ENCODE measurements at places on chromosomes 12 and 14.
A peak's percentile ranks its signal among the peaks of the same experiment; 100 is the strongest.

DNA sequence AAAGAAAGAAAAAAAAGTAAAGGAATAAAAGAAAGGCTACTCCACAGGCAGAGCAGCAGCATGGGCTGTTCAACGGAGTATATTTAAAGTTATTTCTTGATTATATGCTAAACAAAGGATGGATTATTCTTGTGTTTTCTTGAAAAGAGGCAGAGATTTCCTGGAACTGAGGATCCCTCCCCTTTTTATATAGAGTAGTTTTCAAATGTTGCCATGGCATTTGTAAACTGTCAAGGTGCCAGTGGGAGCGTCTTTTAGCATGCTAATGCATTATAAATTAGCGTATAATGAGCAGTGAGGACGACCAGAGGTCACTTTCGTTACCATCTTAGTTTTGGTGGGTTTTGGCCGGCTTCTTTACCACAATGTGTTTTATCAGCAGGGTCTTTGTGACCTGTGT lies 383.0 kb downstream of the PCNX1 start:
- DNase-seq = no peak

DNA sequence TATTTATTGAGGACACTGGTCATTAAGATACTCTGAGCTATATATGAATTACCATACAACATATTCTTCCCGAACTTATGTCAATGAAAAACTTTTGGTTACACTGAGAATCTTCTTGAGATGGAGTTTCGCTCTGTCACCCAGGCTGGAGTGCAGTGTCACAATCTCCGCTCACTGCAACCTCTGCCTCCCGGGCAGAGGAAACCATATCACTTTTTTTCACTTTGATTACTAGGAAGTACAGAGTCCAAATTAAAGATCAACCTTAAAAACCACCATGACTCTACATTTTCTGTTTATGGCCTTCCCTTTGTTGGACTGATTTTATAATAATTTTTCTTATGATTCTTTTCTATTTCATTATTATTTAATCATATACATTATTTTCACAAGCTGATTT lies 336.5 kb downstream of the FSCB start:
- no peak for DNase-seq

GRCh38 chr14:88189417-88190191 lies 133.5 kb downstream of the KCNK10 start:
- peak; percentile 85 for DNase-seq

GRCh38 chr14:96309133-96309895 lies 53.3 kb downstream of the BDKRB1 start:
- DNase-seq = no peak

DNA sequence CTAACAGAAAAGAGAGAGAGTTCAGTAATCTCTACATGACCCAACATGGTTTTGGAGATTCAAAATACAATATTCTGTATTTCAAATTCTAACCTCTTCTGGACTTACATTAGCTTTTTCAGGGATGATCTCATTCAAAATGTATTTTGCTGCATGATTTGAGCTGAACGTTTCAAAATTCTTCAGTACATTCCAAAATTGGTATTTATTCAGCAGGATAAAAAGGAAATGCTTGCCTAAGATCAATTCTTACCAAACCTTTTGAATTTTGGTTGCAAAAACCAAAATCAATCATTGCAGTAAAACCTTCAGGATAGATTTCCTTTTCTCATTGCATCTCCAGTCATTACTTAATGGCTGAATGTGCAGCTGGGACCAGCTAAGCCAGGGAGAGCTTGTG lies 1761.3 kb upstream of the SEL1L start:
- DNase-seq = no peak

DNA sequence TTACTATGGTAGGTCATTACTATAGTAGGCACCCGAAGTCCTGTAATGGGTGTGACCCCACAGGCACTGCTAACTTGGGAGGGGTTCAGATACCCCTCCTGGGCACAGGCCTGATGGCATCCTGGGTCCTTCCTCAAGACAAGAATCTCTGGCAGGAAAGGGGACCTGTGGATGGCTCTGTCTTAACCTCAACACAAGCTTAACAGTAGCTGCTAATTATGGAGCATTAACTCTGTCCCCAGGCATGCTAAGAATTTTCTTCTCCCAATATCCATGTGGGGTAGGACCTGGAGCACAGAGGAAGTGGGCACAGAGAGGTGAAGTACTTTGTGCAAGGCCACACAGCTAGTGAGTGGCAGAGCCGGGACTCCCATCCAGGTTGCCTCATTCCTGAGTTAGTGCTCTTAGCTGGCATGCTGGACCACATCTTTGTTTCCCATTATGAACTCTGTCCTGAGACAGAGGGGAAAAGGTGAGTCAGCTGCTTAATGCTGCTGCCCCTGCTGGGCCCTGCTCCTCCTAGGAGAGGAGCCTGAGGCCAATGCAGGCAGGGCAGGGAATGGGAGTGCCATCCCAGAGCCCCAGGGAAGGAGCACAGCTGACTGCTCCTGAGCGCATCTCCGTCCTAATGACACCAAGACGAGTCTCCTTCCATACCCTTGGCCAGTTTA lies 32.1 kb downstream of the GALNT16 start:
- no peak for DNase-seq

GRCh38 chr14:32692441-32692840 lies 246.2 kb upstream of the NPAS3 start:
- no peak for DNase-seq

GRCh38 chr14:85317491-85318021 lies 212.4 kb upstream of the FLRT2 start:
- no peak for DNase-seq

- DNase-seq = no peak
Observed at GRCh38 chr12:107894589-107894988, 120.1 kb downstream of the ASCL4 start.

- DNase-seq = no peak
Observed at GRCh38 chr14:94143711-94144110, 14.3 kb upstream of the IFI27L2 start.

DNA sequence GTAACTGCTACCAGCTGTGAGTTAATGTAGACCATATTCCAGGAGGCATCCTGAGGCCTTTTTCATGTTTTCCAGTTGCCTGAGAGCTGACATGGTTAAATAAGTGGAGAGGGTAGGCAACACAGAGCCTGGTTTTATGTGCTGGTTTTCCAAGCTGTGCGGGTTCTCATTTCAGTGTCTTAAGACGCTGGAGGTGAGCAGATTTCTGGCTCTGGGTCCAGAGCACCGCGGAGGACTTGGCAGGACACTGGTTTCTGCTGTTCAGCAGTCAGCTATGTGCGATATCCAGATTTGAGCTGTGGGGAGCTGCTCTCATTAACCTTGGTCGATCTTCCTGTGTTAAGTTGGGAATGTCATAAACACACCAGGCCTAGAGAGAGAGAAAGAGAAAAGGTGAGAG lies 680.8 kb downstream of the BCL11B start:
- DNase-seq = no peak

DNA sequence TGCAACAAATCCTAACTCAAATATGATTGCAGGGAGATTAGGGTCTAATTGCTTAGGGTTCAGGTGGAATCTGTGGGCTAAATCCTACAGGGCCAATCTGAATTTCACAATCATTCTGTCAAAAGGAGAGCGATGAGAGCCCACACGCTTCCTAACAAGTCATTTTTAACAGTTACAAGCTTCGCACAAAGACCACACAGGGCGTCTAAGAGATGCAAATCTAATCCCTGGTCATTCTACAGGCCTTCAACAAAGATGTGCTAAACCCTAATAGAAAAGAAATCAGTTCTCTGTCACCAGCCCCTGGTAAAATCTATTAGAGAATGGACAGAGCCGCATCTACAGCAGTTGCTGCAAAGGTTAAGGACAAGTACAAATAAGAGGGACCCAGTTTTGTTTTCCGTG lies 15.3 kb downstream of the NKX2-1 start:
- DNase-seq = no peak

DNA sequence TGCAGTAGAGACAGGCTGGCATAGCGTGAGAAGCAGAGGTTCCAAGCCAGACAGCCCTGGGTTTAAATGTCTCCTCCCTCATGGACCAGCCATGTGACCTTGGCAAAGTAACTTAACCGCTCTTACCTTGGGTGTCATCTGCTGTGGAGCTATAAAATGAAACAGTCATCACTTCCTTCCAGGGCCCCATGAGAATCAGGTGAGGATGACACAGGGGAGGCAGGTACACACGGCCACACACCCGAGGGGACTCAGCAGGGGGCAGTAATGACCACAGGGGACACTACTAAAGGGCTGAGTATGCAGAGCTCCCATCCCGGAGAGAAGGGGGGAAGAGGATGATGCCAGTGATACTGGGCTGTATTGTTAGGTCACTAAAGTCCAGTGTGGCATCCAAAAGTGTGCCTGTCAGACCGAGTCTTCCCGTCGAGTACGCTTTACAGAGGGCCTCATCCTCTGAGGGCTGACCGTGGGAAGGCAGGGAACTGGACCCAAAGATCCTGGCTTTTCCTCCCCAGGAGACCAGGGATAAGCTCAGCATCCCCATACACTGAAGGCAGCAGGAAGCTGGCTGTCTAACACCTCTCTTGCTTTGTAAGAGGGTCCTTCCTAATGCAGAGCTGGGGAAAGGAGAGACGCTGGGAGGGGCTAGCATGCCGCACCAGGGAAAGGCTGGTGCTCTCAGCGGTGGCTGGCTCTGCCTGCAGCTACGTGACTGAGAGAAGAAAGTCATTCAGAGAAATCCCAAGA lies 94.2 kb downstream of the SINHCAF start:
- no peak for DNase-seq

DNA sequence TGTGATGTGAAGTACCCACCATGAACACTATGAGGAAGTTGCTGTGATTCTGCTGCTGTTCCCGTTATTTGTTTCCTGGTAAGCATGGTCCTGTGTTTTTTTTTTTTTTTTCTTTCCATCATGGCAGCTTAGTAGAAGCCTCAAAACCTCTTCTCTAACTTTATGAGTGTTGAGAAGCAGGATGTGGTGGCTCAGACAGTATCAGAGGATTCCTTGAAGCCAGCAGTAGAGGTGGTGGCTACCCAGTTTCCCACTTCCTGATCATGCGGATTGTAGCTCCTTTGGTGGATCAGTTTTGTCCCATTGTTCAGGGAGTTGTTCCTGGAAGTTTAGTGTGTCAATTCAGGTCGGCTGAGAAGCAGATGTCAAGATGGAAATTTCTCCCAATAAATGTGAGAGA lies 175.8 kb downstream of the ATP23 start:
- DNase-seq = no peak

DNA sequence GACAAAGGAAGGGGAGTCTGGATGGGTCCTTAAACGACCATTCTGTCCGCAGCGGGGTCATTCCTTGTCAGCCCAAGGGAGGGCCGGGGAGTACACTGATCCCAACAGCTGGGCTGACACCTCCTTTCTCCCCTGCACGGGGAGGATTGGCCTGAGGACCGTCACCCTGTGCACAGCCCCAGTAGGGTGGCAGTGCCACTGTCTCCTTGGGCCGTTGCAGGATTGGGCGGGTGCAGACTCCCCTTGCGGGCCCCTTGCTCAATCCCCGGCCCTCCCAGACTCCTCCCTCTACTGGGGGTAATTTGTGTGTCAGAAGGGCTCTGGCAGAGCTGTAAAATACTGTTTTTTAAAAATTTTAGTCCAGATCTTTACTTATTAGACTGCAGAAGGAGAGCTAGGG lies 12.6 kb upstream of the AMN start:
- DNase-seq = no peak

- DNase-seq = no peak
Observed at GRCh38 chr12:119578112-119578511, 15.5 kb upstream of the TMEM233 start.

GRCh38 chr14:49774106-49774505 lies 6.2 kb downstream of the KLHDC2 start:
- DNase-seq = no peak

- no peak for DNase-seq
Observed at GRCh38 chr14:91048265-91048664, 12.2 kb downstream of the RPS6KA5 start.

- DNase-seq = no peak
Observed at GRCh38 chr12:66118240-66118891, 12.2 kb downstream of the LLPH start.

DNA sequence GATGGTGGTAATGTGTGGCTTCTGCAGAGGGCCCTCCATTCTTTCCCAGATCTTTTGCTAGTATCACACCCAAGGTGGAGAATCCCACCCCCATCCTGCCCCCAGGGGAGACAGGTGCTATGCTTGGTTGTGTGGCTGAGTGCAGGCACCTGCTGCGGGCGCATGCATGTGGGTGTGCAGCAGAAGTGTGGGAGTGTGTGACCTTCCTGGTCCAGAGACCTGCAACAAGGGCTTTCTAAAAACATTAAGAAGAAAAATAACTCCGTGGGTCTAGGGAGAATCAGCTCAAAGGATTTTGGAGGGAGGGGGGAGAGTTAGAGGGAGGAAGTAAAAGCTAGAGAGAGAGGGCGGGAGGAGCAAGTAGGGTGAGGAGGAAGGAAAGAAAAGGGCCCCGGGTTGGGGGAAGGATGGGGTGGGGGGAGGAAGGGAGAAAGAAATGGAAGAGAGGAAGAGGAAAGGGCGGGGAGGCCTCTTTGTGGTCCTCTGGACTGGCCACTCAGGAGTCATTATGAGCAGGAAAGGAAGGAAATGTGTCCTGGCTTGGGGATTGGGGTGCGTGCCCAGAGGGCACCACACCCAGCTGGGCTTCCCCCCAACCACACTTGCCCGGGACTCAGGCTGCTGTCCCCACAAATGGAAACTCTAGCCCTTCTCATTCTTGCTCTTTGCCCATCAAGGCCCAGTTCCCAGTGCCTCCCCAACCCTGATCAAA lies 3.1 kb upstream of the FIGNL2 start:
- no peak for DNase-seq

GRCh38 chr12:127133675-127134335 lies 1133.2 kb upstream of the TMEM132C start:
- DNase-seq = no peak

DNA sequence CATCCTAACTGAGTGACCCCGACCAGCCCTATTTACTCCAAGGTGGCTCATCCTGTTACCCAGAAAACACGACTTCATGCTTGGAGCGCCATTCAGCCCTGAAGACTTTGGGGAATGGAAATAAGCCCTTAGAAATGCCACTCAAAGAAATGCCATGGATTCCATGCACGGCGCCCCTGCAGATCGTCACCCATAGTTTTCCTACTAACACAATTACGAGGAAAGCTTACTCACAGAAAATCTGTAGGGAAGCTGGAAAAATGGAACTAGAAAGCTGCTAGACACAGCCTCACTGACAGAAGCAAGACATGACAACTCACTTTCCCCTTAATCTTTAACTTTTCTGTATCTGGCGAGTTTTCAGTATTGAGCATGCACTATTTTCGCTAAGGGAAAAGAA lies 19.5 kb downstream of the NUAK1 start:
- no peak for DNase-seq
